ENCODE measurements at places on chromosomes 4 and X.

GRCh38 chrX:11792461-11793421 lies 34.7 kb downstream of the MSL3 start:
- DNase-seq, result peak; percentile 46

DNA sequence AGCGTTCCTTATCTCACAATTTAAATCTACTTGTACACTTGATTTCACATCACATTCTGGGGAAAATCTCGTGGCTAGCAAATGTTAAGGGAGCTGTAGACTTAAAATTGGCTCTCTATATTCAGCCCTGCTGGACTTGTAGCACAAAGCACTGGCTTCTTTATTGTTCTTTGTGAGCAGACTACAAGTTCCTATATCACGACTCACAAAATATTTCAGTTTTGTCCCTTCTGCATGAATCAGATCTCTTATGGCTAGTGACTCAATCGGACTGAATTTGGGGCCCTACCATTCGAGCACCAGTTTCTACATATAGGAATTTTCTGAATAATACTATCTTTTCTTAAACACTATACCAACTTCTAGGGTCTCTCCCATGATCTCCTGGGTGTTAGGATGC lies 390.1 kb downstream of the ADAM29 start:
- no peak for DNase-seq

DNA sequence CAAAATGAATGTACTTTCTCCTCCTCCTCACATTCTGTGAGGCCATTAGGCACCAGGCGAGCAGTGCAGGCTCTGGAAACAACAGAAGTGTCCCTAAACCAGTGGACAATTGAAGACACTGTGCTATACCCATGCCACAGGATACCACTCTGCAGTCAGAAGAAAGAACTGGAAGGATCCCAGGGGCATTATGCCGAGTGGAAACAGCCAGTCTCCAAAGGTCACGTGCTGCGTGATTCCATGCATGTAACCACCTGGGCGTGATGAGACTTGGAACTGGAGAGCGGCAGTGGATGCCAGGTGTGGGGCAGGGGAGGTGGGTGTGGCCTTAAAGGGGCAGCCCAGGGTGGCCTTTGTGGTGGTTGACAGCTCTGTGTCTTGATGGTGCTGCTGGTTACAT lies 139.4 kb downstream of the EVC2 start:
- DNase-seq, result no peak

DNA sequence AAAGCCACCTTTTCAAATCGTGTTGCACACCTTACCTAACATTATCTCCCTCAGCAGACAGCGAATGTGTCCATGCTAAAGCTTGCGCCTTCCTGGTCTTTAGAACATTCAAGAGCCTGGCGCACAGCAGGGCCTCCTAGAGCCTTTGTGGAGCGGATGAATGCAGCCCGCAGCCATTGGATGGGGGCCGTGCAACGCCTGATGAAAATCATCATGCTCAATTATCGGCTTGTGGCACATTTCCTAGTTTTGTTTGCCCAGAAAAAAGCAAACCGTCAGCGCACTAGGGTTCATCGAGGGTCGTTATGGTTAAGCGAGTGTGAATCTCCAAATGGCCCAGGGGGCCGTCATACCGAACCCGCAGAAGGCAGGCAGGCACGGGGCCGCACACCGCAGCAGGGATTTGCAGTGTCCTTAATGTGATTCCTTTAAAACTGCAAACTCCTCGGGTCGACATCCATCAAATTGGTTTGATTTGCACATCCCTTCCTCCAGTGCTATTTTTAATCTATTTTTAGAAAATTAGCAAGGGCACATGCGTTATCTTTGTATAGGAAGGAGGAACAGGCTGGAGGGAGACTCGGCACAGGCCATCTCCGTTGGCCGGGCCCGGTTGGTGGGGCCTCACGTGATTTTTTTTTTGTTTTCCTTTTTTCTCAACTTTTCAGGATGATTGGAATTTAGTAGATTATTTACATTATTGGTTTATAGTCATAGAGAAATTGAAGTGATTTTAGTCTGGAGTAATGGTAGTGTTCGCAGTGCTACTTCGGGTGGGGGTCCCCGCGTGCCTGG lies 53.1 kb downstream of the ABLIM2 start:
- DNase-seq, result no peak

DNA sequence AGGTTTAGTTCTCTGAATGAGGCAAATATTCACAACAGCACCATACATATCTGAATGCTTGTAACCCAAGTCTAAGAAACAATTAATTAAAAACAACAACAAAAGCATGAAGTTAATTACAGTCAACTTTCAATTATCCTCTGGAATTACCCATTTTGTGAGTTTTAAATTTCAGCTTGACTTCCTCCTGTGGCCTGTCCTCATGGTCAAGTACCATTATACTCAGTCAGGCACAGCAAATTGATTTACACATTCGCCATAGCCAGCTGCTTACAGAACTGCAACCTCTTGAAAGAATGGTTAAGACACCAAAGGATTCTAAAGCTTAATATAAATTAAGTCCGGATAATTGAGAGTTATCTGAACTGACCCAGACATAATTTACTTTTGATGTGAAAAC lies 306.5 kb downstream of the CAMK2D start:
- DNase-seq, result no peak

Data from activated CD4-positive, alpha-beta T cell treated with anti-CD3 and anti-CD28 coated beads for 1 hour (primary cell).